ENCODE measurements at places on chromosomes 12 and 14.
A peak's percentile ranks its signal among the peaks of the same experiment; 100 is the strongest.

DNA sequence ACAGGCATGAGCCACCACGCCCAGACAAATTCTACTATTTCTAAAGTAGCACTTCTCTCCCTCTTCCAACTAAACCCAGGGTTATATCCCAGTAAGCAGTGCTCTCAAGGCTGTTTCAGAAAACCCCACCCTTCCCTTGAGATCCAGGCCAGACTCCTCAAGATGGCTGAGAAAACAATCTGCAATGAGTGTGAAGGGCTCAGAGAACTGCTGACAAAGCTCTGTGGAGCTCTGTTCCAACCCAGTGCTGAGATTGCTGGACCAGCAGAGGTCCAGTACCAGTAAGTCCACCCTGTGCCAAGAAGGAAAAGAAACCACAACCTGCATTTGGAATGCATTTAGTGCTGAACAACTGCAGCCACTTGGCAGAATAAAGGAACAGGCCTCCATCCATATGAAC, 3.7 kb upstream of the IFFO1 start:
- DNase-seq: no peak

- DNase-seq: no peak
These were observed 22.2 kb upstream of the C12orf71 start for GRCh38 chr12:27104546-27104945.

DNA sequence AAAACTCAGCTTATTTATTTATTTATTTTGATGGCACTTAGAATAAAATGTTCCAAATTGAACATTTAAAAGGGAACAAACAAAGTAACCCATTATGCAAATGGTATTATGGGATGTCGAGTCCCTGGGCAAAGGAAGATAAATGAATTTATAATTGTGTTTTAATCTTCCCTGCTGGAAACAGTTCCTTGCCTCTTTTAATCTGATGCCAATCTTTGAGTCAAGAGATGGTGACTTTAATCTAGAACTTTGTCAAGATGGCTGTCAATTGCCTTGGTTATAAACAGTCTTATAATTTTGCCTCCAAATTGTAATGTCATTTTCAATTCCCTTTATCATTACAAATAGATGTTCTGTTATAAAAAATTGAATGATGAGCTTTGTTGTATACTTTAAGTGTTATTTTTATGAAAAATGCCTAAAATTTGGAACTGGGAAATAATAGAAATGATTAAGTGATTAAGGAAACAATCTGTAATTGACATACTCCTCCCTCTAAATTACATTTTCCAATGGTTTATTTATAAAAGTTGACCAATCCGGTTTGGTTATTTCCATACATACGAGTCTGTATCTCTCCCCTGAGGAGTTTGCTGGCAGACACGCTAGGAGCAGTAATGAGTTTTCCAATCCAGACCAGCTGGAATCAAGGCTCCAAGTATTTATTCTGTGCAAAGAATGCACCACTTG, 134.9 kb upstream of the FRMD6 start:
- no peak for DNase-seq

DNA sequence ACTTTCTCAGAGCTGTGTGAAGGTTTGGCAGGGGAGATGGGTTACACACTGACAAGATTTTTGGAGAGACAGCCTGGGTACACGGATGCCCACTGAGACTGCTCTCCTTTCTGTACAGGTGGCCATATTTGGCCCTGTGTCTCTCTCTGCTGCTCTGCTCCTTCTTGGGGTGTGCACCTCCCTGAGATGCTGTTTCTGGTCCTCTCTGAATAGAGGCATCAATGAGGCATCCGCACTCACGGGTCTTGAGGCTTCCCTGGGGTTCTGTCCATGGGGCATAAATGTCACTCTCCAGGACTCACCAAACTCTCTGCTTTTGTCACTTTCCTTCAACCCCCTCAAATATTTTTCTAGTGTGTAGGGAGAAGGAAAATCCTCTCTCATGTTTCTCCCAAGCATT, 77.5 kb downstream of the TTC8 start:
- DNase-seq: no peak

DNA sequence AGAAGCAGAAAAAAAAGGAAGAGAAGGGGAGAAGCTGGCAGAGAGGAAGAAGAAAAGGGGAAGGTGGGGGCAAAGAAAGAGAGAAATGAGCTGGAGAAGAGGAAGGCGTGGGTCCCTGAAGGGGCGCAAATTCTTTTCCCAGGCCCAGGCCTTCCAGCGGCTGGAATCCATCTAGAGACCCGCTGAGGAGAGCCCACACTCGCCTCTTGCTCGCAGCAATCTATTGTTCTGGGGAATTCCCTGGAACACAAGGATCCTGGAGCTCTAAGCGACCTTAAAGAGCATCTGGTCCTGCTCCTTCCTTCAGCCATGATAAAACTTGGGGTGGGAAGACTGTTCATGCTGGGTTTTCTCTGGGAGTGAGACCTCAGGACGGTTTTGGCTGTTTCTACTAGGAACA, 41.2 kb upstream of the FKBP4 start:
- no peak for DNase-seq

- DNase-seq: no peak
These were observed 253.4 kb downstream of the BTG1 start for GRCh38 chr12:91892081-91892855.

- DNase-seq: no peak
These were observed 6.1 kb upstream of the TMEM30B start for GRCh38 chr14:61287196-61287595.

- no peak for DNase-seq
These were observed 98.9 kb upstream of the PLEKHG7 start for GRCh38 chr12:92603741-92604432.

GRCh38 chr14:39033371-39033770, 69.7 kb downstream of the SEC23A start:
- DNase-seq: no peak

DNA sequence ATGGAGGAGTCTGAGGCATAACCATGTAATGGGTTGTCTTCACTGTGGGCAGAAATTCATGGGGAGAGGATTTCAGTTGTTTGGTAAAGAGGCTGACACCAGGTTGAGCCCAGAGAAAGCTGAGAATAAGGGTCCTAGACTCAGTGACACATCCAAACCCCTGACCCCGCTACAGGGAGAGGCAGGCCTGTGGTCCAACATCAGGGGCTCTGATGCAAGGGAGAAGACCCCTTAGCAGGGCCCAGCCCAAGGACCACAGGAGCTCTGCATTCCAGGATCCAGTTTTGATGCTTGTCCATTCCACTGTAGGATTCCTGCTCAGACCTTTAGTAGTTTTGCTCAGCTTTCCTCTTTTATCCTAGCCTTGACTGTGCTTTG, 15.5 kb downstream of the GPR68 start:
- no peak for DNase-seq

- no peak for DNase-seq
These were observed 237.8 kb upstream of the TBX3 start for GRCh38 chr12:114921781-114922180.

- DNase-seq: peak; percentile 56
These were observed 170.2 kb upstream of the PRICKLE1 start for GRCh38 chr12:42759622-42760273.

GRCh38 chr14:100476012-100476822, 111.0 kb downstream of the BEGAIN start:
- peak; percentile 78 for DNase-seq

- no peak for DNase-seq
These were observed 20.0 kb downstream of the AMDHD1 start for GRCh38 chr12:95963096-95963495.

Data from GM03348 (cell line).